ENCODE measurements at places on chromosomes 16 and 17.

DNA sequence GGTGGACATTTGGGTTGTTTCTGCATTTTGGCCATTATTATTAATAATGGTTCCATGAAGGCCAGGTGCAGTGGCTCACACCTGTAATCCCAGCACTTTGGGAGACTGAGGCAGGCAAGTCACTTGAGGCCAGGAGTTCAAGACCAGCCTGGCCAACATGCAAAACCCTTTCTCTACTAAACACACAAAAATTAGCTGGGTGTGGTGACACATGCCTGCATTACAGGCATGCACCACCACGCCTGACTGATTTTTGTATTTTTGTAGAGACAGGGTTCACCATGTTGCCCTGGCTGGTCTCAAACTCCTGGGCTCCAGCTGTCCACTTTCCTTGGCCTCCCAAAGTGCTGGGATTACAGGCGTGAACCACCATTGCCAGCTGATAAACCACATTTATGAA is 58.5 kb downstream of the TNFRSF13B start:
- no peak for DNase-seq

GRCh38 chr17:77353684-77354419 is 213.1 kb downstream of the SEC14L1 start:
- DNase-seq, result no peak

DNA sequence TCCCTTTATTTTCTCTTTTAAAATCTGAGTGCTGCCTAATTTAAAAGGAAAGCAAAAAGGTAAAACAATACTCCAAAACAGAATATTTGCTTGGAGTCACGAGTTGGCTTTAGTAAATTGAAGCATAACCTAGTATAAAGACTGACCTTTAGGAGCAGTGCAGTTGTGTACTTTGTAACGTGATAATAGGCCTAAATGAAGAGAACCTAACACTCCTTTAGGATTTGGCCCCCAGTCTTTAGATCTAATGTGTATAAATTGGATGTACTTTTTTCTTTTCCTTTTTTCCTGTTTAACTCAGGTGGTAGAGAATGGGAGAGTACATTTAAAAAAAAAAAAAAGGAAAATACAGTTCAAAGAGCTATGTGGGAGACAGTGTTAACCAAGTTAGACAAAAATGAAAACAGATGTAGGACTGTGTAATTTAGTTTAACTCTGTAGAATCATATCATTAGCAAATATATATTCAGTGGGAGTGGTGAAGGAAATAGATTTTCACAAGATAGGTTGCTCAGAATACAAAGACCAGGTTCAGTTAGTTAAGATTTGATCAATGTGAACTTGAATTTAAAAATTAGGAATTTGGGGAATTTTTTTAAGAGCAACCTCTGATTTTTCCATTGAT is 16.8 kb downstream of the CPD start:
- DNase-seq, result no peak

- DNase-seq, result no peak
Observed at GRCh38 chr16:77965346-77965745, 57.0 kb upstream of the CLEC3A start.

GRCh38 chr16:70782237-70782636 is 18.7 kb downstream of the VAC14 start:
- DNase-seq, result no peak

- DNase-seq, result no peak
Observed at GRCh38 chr17:30000755-30001257, 59.4 kb downstream of the EFCAB5 start.

DNA sequence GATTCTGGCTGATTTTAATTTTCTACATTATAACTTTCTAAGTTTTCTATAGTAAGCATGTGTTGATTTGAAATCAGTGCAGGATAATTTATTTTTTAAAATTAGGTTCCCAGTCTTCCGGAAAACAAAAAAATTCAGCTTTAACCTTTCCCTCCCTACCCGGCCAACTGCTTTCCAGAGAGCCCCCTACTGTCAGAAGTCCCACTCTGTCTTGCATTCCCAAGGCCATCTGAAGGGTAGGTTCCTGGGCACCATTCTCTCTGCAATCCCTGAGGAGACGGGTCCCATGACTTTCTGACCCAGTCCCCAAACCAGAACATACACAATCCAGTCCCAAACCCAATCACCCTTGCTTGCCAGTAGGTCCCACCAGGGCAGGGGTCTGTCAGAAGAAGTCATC is 200.3 kb downstream of the CYLD start:
- no peak for DNase-seq

- no peak for DNase-seq
Observed at GRCh38 chr17:55342800-55343585, 78.2 kb downstream of the HLF start.

DNA sequence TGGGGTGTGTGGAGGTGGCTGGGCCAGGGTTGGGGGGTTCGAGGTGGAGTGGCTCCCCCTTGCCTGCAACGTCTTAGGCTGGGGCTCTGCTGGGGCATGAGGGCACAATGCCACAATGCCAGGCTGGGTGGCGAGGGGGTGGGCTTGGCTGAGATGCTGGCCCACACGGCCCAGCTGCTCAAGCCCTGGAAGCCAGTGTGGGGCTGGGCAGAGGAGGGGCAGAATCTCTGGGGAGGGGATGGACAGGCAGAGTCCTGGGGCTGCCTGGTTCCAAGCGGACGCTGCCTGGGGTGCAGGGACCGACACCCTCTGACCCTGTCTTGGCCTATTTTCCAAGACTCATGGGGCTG is 37.5 kb upstream of the SSTR5 start:
- DNase-seq, result no peak

DNA sequence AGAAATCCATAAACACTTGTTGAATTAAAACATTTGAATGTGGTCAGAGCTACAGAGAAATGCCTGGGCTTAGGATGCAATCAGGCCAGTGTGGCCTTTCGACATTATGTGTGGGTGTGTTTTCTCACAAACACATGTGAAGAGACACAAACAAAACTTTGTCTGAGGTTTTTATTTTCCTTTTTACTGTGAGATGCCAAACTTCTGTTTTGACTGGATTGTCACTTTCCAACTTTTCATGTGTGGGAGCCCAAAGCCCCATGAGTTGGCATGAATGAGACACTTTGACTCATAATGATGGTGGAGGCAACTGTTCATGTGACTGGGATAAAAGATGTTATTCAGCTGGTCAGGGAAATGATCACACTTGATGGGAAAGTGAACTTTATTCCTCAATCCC is 71.9 kb upstream of the GAS7 start:
- no peak for DNase-seq

DNA sequence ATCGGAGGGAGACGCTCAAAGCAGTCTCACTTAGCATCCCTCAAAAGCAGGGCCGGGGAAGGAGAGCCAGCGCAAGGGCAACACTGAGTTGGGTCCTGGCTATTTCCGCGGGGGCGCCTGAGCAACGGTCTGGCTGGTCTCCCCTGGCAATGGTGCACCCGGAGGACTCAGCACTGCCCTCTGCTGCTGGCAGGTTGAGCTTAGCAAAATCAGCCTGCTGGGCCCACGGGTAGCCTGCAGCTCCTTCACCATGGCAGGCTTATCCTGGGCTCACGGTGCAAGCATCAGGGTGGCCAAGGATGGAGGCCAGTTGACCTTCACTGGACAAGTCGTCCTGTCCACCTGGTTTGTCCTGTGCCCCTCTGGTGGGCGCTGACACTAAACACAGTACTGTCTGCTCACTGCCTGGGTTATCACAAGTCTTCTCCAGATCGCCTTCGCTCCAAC is 14.4 kb upstream of the ALDH3A1 start:
- no peak for DNase-seq

GRCh38 chr16:72211110-72211509 is 39.2 kb upstream of the PMFBP1 start:
- no peak for DNase-seq

Data from D721Med (cell line).